ENCODE measurements at places on chromosomes 2 and 18. TPM values are rescaled to one million over a fixed set of nuclear protein-coding genes. Genes with fewer than 3 reads are reported as not detected.

GRCh38 chr18:73218293-73218692 is 350.5 kb upstream of the NETO1 start:
- DNase-seq, result no peak

The UGT1A3 gene
- total RNA-seq, result not detected

DNA sequence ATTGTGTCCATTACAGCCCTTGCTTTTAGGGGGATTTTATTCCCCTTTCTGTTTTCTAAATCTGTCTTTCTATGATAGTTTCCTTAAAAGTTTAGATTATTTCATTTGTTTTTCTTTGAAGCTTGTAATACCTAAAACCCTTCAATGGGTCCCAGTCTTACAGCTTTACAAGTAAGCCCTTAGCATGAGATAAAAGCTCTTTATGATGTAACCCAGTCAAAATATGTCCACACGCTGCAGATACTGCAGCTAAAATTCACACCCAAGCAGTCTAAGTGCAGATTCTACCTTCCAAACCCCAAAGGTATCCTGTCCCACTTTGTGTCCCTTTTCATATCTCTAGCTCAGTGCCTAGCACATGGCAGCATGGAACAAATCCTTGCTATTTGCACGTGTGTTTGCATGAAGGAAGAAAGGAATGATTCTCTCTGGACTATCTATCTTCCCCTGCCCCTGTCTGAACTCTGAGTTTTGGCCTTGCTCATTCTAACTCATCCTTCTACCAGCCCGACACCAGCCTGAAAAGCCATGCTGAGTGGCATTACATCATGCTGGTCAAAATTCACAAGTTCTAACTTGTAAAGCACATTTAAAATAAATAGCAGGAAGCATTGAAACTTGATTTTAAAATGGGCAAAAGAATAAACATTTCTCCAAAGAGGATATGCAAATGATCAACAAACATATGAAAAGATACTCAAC is 623.2 kb downstream of the IRS1 start:
- no peak for DNase-seq

GRCh38 chr2:170924969-170925368 is 4.1 kb upstream of the GORASP2 start:
- no peak for DNase-seq

DNA sequence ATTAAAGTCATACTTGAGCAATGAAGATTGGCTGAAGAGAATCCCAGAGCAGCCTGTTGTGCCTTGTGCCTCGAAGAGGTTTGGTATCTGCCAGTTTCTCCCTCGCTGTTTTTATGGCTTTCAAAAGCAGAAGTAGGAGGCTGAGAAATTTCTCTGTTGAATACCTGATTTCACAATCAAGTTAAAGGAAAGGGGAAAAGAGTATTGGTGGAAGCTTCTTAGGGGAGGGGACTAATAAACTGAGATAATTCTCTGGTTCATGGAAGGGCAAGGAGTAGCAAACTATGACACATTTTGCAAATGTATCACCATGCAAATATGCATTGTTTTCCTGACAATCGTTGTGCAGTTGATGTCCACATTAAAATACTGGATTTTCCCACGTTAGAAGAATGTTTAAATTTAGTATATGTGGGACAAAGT is at the start of gene IL1B:
TSS of gene IL1B (minus strand) at position 85 of the 423 bp plus-strand sequence. CDS start 550 bp downstream, outside the sequence.
- DNase-seq, result no peak

GRCh38 chr2:40062381-40062780 is 283.3 kb upstream of the THUMPD2 start:
- no peak for DNase-seq

DNA sequence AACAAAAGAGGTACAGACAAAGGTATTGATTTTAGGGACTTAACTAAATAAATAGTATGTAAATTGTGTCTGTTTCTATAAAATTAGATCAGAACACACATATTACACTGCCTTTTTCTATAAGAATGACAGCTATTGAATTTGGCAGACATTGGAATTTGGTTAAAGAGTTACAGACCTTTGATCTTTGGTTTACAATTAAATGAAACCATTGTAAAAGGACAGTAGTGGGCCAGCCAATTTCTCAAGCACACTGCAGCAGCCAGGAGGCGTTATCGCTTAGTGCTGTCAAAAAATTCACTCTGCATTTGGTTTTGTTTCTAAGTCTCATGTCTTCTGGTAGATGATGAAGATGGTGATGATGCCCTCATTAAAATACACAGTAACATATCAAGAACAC is 175.9 kb downstream of the NR4A2 start:
- no peak for DNase-seq

The SUCLG1 gene
- total RNA-seq, result 30.4 TPM

- peak; percentile 49 for DNase-seq
Observed at GRCh38 chr18:36672437-36673344, 156.1 kb downstream of the TPGS2 start.

DNA sequence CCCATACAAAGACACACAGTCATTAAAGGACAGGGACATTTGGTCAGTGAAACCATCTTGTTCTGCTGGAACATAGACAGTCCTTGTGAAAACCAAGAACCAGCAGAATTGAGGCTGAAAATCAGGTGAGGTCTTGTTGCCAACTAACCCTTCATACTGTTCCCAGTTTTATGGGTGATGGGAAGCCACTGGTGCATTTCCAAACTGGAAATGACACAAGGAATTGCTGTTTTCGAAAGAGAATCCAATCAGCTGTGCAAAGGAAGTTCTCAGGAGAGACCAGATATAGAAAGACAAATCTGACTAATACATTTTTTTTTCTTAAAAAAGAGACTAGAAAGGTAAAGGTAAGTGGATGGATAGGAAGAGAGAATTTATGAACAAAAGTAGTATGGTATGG is 948.2 kb downstream of the TSN start:
- no peak for DNase-seq

GRCh38 chr18:5461041-5461440 is 82.8 kb downstream of the EPB41L3 start:
- DNase-seq, result no peak

DNA sequence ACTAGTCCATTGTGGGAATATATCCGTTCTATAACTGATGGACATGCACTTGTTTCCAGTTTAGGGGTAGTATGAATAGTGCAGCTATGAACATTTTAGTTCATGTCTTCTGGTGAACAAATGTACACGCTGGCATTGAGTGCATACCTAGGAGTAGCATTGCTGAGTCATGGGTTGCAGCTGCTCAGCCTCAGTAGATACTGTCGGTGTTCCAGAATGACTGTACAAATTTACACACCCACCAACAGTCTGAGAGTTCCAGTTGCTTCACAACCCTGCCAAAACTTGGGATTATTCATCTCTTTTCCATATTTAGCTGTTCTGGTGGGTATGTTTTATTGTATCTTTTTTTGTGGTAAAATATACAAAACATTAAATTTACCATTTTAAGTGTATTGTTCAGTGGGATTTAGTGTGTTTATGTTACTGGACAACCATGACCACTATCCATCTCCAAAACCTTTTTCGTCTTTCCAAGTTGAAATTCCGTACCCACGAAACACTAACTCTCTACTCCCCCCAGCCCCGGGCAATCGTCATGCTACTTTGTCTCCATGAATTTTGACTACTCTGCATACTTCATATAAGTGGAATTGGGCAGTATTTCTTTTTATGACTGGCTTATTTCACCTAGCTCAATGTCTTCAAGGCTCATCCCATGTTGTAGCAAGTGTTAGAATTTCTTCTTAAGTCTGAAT is 281.0 kb downstream of the PRKCE start:
- DNase-seq, result no peak

DNA sequence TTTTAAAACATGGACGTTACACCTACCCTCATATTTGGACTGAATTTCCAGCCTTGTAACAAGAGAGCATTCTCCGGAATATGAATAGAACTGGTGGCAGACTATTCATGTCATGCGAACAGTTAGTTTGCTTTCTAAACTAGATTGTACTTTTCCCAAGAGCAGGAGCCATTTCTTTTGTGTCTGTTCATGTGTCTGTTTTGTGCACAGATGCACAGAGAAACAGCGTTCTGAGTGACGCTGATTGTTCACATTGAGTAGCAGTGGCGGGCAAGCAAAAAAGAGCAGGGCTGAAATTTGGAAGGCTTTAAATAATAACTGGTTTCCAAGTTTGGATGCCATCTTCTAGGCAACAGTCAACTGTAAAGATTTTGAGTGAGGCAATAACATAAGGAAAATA is 200.3 kb downstream of the NRXN1 start:
- DNase-seq, result no peak

The ATP5MC3 gene
- 107 TPM for total RNA-seq

- DNase-seq, result no peak
Observed at GRCh38 chr2:134716721-134717243, 2.0 kb downstream of the TMEM163 start.

DNA sequence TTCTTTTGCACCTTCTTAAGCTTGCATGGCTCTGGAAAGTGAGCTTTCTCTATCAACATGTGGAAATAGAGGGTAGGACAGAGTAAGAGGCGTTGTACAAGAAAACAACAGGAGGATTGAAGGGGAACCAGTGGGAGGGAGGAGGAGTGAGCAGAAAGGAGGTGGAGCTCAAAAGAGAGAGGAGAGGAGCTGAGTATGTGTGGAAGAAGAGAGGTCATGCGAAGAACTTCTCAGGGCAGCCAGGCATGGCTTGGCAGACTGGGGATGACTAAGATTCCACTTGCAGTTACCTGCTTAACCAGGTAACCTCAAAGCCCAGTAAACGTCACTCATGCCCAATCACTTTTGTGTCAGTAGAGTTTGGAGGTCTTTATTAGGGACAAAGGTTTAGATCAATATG is 105.1 kb downstream of the BCL2L11 start:
- no peak for DNase-seq

GRCh38 chr2:191954451-191954850 is 107.6 kb upstream of the CAVIN2 start:
- DNase-seq, result no peak

GRCh38 chr2:144010096-144010836 is 509.7 kb downstream of the ZEB2 start:
- DNase-seq, result no peak

GRCh38 chr2:214465363-214466146 is 54.7 kb downstream of the VWC2L start:
- no peak for DNase-seq

All from hematopoietic multipotent progenitor cell (in vitro differentiated cells).